ENCODE measurements at places on chromosomes 1 and 21.
A peak's percentile ranks its signal among the peaks of the same experiment; 100 is the strongest.

GRCh38 chr1:119933397-119933796, 37.1 kb upstream of the ADAM30 start:
- DNase-seq: no peak

DNA sequence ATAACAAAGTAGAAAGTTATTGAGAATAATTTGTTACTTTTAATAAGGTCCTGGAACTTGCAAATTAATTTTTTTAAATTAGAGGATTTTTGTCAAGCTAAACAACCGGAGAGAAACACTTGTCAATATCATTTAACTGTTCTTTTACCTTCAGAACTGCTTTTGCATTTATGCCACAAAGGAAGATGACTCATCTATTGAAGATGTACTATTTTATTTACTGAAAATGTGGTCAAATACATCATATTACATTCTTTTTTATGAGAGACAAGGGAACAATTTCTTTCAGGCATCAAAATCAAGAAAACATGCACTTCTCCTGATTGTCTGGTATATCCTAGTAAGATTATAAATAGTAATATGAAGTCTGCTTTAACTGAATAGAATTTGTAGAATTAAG, 558.2 kb upstream of the PRMT6 start:
- no peak for DNase-seq

DNA sequence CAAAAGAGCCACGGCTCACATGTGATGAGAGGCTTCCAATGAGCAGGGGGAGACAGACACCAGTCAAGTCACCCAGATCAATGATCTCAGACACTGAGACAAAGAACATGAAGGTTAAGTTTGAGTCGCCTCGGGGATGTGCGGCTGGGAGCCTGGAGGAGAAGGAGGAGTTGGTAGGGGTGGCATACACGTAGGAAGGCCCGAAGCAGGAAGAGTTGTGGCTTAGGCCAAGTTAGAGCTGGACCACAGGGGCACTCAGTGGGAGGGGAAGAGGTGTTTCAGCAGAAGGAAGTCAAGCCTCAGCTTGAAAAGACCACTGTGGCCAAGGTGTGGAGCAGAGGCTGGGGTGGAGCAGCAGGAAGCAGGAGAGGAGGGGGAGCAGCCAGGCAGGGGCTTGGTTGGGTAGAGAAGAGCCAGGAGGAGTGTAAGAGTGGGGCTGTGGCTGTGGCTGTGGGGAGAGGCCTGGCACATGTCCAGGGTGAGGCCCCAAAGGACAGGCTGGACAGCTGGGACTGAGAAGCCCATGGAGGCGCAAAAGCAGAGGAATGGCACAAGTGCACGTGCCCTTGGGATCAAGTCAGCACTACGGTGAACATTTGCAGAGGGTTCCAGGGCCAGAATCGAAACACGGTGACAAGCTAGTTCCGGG, 27.6 kb downstream of the CTNNBIP1 start:
- DNase-seq: peak; percentile 27

- no peak for DNase-seq
Observed at GRCh38 chr1:25566176-25566729, 22.8 kb downstream of the LDLRAP1 start.

- no peak for DNase-seq
Observed at GRCh38 chr21:34885125-34885524, 164.0 kb downstream of the RUNX1 start.

DNA sequence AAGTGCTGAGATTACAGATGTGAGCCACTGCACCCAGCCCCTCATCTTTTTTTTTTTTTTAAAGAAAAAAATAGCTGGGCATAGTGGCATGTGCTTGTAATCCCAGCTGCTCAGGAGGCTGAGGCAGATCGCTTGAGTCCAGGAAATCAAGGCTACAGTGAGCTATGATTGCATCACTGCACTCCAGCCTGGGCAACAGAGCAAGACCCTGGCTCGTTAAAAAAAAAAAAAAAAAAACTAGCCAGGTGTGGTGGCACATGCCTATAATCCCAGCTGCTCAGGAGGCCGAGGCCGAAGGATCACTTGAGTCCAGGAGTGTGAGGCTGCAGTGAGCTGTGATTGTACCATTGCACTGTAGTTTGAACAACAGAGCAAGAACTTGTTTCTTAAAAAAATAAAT, 13.8 kb downstream of the SZRD1 start:
- no peak for DNase-seq

- no peak for DNase-seq
Observed at GRCh38 chr21:16377857-16378256, 648.1 kb downstream of the USP25 start.
